Activated T-cell treated with anti-CD3 and anti-CD28 coated beads, Interleukin-2, amount 50 U/mL, for 24 hours (primary cell): ENCODE measurements at places on chromosomes 4 and X.
A peak's percentile ranks its signal among the peaks of the same experiment; 100 is the strongest.

GRCh38 chr4:20480165-20480947 is 219.9 kb upstream of the PACRGL start:
- DNase-seq, result no peak

- no peak for DNase-seq
Observed at GRCh38 chr4:108334031-108334430, 165.3 kb upstream of the LEF1 start.

- no peak for DNase-seq
Observed at GRCh38 chr4:167715176-167715575, 377.2 kb upstream of the ANXA10 start.

DNA sequence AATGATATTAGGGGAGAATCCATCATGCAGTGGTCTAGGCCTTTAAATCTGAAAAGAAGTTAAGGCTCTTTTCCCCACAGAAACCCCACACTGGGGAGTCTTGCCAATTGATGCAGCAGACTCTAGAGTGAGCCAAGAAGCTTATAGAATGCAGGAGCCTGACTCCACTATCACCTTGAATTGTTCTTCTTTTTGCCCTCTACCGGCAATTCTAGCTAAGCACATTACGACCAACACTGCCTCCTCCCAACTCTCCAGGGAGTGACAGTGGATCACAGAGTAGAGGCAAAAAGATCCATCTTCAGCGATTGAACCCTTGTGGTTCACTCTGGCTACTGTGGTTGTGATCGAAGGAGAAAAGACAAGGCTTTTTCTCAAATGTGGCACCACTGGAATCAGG is 331.5 kb downstream of the NKX6-1 start:
- DNase-seq, result no peak

GRCh38 chr4:184369871-184370270 is 104.5 kb downstream of the IRF2 start:
- DNase-seq, result no peak

DNA sequence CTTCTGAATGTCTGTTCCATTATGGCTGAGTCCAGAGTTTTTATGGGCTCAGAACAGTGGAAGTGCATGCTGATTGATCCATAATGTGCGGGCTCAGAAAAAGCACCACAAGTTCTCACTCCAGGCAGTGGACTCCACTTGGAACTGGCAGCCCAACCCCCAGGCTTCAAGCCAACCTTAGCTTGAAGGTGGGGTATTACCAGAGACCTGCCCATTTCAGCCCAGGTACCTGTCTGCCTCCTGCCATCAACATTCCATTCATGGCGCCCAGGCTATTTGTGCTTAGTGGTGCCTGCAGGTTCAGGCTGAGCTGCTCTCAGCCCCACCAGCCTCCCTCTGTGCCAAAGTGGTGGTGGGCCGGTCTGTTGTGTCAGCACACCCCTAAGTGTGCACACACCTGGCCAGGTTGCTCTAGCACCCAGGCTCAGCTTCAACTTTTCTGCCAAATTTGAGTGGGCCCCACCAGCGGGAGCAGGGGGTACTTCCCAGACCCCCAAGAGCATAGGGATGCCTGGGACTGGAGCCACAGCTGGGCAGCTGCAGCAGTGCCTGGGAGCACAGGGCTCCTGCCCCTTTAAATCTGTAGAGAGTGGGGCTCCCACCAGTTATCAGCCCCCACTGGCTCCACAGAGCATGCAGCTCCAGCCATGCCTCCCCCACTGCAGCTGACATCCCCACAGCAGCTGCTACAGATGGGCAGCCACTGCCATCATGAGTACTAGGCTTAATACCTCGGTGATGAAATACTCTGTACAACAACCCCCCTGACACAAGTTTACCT is 1025.3 kb downstream of the PCDH19 start:
- DNase-seq, result no peak

DNA sequence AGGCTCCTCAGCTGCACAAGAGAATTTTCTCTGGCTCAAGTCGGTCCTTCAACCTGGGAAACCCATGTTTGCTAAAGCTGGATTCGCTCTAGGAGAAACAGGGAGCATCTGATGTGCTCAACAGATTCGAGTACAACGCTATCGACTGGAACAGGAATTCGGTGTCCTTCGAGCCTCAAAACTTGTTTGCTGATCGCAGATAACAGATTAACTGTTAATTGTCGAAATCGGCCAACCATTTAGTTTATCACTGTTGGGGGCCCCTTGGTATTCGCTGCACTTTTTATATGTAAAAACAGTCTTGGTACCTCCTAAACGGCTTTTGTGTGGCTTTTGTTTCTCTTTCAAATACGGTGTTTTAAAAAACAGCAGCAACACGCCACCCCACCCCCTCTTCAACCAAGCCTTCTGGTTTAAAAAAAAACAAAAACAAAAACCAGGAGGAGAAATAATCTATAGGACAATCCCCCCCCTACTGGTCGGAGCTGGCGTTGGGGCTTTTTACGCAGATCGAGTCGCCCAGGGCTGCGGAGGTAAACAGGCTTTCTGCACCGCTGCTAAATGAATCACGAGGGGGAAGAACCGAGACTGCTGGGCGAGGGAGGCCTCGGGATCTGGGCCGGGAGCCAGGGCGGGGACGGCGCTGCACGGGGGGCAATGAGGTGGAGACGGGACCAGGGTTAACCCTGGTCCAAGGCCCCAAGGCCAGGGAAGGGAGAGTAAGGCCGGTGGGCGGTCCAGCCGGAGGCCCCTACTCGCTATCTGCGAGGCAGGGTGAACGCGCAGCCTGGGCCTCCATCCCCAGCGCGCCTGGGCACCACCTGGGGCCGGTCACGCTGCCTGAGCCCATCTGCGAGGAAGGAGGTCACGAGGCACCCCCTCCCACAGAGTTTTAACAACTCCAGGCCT is 71.7 kb upstream of the BCOR start:
- DNase-seq, result peak; percentile 78

GRCh38 chrX:21955403-21956189 is 15.1 kb downstream of the SMS start:
- no peak for DNase-seq

GRCh38 chr4:104163820-104164219 is 330.9 kb downstream of the CXXC4 start:
- no peak for DNase-seq

- no peak for DNase-seq
Observed at GRCh38 chr4:170743633-170744032, 653.9 kb upstream of the AADAT start.

DNA sequence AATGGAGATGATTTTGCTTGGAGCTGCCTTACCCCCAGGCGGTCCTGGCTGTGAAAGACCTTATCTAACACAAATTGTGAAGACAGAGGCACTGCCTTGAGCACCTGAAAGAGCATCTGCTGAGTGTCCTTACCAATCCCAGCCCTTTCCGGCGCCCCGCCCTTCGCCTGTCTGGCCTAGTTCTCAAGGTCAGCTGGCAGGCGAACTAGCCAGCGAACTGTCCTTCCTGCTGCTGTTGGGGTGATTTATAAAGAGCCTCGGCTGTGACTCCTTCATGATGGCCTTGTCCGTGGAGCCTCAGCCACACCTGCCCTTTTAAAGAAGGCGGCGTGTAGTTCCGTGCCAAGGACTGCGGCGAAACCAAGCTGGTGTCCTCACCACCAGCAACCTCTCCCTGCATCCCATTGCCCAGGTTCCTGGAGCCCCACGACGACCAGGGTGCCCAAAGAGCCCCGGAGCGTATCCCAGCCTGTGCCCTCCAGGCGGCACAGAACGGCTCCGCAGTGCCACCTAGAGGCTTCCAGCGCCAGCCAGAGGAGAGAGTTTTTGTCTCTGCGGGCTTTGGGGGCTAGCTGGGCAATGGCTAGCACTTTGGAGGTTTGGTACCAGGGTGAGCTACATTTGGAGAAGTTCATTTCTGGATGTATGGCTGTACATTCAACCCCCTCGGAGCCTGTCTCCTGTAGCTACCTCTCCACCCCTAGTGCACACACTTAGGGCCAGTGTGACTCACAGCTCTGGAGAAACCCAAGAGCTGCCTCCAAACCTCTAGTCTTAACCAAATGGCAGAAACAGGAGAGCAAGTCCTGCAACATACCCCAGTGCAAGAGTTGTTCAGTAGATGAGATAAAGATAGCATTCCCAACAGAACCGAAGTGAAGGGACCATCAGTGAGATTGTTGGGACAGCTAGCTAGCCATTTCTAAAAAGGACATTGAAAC is 36.8 kb upstream of the VMA21 start:
- peak; percentile 65 for DNase-seq

DNA sequence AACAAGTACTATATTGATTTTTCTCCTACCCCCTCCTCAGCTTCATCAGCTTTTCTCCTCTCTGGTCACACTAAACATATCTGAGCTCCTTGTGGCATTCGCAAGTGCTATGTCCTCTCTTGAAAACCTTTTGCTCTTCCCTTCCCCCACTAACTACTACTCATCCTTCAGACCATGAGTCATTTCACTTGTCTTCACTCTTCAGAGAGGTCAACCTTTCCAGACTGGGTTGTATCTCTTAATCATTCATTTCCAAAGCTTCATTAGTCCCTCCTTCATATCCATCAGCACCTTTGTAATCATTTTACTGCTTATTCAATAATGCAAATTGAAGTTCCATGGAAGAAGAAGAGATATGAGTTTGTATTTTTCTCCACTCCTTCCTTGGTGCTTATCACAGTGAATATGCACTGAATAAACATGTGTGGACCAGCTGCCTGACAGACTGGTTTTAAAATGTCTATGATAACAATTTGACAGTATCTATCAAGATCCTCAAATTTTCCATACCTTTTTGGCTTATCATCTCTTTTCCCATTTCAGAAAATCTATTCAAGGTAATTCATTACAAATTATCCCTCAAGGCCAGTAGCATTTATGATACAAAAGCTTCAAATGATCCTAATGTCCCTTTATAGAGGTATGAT is 28.4 kb downstream of the DDX60L start:
- DNase-seq, result no peak

GRCh38 chr4:21830272-21830671 is 118.3 kb downstream of the KCNIP4 start:
- no peak for DNase-seq

GRCh38 chr4:100285121-100285520 is 94.9 kb upstream of the DDIT4L start:
- no peak for DNase-seq
